ENCODE measurements at places on chromosomes 3 and 15.

DNA sequence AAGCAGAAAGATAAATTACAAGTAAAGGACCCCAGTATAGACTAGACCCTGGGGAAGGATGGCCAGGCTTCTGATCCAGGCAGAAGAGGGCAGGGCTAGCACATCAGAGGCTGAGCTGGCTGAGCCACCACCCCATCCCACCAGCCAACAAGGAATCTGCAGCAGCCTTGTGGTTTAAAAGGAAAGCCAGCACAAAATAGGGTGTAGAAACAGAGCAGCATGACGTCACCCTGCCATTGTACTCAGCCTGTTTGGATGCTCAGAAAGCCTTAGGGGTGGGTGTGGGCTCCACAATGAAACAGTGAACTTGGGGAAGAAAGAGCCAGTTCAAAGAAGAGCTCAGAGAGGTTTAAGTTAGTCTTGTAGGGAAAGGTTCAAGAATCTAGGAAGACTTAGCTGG is 28.2 kb downstream of the DUOX1 start:
- DNase-seq: no peak

DNA sequence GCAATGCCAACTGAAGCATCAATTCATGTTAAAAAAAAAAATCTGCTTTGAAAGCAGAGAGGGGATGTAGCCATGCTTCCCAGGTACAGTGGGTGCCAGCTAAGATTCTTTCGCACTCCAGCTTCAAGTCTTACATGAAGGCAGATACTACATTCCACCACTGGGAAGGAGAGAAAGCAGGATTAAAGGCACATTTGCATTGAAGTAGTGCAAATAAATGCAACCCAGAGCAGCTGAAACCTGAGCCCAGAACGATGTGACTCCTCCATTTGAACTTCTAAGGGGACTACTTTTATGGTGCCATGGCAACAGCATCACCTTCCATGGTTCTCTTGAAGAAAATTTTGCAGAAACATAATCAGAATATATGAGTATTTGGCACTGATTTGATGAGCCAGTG is 19.1 kb upstream of the GJD2 start:
- no peak for DNase-seq

DNA sequence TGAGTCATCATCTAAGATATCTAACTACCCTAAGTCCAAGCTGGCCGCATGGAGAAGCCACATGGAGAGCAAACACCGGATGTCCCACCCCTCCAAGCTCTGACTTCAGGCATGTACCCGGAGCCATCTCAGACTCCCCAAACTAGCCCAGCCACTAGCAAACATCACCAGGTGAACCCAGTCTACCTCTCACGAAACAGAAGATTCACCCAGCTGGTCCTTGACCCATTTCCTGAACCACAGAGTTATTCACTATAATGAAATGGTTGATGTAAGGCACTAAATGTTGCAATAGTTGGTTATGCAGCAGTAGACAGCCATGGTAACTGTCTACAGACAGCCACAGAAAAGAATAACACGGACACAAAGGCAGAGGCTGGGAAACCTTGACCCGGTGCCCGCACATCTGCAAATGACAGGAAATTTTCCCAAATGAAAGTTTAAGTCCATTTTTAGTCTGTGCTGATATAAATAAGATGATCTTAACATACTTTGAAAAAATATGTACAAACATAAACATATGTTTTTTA is 265.5 kb upstream of the ATP10A start:
- DNase-seq: no peak

- no peak for DNase-seq
Measured at GRCh38 chr3:43087249-43087776, 18.6 kb downstream of the POMGNT2 start.

GRCh38 chr3:195385526-195385925 is 57.3 kb downstream of the ACAP2 start:
- no peak for DNase-seq

DNA sequence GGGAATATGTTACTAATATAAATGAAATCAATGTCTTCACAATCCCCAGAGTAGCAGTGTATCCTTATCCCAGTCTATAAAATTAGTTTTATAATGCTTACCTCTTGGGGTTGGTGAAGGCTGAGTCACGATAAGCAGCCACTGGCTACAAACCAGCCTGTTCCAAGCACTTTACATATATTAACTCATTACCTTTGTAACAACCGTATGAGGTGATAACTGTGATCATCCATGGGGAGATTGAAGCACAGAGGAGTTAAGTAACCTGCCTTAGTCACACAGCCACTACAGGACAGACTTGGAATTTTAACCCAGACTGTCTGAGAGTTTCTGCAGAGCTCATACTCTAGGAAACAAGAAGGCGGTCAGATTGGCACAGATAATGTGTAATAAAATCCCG is 43.3 kb upstream of the MITF start:
- no peak for DNase-seq

DNA sequence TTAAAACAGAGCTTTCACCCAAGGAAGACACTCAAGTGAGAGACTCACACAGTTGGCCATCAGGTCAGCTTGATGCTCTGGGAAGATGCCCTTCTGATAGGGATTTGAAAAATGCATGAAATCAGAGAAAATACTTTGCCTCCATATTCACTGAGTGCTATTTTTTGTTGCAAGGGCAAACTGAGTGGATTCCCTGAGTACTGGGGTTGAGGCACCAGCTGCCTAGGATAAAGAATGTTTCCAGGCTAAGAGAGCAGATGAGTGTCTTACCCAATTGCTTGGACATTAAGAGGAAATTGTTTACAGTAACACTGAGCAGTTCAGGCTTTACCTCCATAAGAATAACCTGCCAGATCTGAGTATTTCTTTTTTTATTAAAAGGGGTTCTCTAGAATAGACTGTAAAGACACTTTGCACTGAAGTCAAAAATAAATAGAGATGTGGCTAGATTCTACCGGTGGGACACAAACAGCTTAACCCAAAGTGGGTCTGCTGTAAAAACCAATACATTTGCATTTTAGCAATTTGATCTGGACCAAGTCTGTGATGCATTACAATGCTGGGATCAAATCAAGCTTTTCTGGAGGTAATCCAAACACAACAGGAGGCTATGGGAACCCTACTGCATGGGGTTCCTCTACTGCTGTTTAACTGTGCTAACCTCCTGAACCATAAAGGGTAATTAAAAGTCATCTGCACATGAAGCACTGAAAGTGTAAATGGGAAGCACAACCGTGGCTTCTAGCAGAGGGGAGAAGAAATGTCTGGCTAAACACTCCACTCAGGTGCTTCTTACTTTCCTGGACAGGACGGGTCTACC is 238.8 kb upstream of the WNT5A start:
- no peak for DNase-seq

GRCh38 chr15:93418566-93418965 is 329.6 kb upstream of the RGMA start:
- no peak for DNase-seq

DNA sequence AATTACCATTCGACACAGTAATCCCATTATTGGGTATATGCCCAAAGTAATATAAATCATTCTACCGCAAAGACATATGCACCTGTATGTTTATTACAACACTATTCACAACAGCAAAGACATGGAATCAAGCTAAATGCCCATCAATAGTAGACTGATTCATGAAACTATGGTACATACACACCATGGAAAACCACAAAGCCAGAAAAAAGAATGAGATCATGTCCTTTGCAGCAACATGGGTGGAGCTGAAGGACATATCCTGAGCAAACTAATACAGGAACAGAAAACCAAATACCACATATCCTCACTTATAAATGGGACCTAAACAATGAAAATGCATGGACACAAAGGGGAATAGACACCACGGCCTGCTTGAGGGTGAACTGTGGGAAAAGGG is 11.1 kb upstream of the MCF2L2 start:
- no peak for DNase-seq

DNA sequence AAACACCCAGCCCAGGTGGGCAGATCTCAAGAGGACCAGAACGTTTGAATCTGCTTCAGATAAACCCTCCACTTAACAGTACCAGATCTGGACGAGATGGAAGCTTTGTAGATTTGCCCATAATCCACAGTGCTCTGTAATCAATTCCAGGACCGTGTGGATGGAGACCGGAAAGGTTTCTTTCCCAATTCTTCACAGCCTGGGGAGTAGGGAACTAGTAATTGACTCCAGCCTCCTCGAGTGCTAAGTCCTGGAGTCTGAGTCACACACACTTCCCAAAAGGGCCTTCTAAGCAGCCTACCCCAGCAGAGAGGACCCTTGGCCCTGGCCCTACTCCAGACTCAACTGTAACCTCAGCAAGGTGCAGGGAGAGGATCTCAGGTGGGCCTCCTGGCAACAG is 56.2 kb upstream of the TSEN2 start:
- DNase-seq: no peak

DNA sequence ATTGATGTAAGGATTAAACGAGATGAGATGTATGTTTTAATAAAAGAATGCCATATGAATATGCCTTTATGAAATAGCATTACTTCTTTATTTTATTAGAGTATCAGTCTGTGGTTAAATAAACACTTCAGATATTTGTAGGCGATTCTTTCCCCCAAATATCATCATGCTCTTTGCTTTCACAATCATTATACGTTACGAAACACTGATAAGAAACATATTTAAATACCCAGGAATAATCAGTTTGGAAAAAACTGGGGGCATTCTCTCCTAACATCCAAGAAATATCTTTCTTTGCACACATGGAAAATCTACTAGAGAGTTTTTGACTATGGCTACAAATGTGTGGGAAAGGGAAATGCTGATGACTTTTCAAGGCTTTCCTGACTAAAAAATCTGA is 4.4 kb upstream of the PLAAT1 start:
- no peak for DNase-seq

DNA sequence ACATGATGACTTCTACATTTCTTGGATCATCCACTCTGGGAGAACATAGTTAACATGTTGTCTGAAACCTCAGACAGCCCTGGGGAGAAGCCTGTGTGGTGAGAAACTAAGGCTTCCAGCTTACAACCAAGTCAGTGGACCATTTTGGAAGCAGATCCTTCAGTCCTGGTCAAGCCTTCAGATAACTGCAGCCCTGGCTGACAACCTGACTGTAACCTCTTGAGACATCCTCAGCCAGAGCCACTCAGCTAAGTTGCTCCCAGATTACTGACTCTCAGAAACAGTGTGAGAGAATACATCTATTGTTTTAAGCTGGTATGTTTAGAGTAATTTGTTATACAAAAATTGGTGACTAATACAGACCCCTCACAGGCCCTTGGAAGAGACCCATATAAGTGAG is 50.9 kb upstream of the KPNA4 start:
- DNase-seq: no peak

Data from mucosa of descending colon (tissue), 3 donors.